ENCODE measurements at places on chromosomes 16 and 17.
A peak's percentile ranks its signal among the peaks of the same experiment; 100 is the strongest.

- no peak for ATAC-seq
These were observed 87.1 kb downstream of the KCNJ12 start for GRCh38 chr17:21463204-21463661.

DNA sequence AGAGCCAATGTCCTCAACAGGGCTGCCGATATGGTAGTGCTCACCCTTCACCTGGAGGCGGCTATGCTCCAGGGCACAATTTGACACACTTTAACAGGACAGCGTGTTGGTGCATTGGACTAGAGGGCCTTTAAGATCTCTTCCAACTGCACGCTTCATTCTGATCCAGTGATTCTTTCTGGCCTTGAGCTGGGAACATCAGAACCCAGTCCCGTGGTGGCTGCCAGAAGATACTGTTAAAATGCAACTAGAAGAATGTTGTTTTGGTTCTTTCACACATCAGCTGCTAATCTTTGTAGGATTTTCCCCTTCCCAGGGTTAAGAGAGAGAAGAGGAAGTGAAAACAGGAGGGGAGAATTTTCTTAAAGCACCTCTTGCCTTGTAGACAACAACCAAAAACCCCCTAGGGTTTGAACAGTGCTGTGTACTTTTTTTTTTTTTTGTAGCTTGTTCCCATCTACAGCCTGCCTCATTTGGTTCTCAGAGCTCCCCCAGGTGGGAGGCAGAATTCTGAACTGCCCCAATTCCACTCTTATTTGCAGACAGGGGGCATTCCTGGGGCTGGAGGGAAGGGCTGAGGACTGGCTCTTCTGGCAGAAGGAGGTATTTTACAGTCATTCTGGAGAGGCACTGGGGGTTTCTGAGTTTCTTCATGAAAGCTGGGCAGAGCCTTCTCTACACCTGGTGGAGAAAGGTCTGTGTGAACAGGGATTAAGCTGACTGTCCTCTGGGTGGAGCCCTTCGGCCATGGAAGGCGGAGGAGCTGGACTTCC lies 32.4 kb downstream of the SMARCE1 start:
- no peak for ATAC-seq

- no peak for ATAC-seq
These were observed 47.5 kb downstream of the ADCY7 start for GRCh38 chr16:50313596-50314478.

- ATAC-seq: peak; percentile 48
These were observed 470 bp downstream of the TRPV3 start for GRCh38 chr17:3556916-3557767.

- ATAC-seq: no peak
These were observed 6.7 kb downstream of the ERI2 start for GRCh38 chr16:20799599-20799998.

Data from motor neuron (in vitro differentiated cells).